ENCODE measurements at places on chromosomes 3 and 15.

DNA sequence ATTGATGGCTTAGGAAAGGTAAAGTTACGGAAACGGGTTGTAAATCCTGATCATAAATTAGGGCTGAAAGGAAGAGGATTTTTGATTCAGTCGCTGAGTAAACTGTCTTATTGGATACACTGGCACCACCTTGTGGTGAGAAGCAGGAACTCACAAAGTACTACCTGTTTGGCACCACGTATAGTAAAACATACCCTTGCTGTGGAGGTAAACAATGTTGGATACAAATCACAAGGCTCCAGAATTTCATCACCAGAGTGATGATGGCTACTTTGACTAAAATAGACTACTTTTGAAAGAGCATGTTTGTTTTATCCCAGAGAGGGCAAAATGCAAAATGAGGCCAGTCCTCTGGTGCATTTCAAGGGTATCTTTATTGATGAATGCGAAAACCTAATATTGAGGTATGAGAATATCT is 216.9 kb downstream of the IGSF11 start:
- DNase-seq: peak; percentile 4

GRCh38 chr3:46460051-46460450 is 4.7 kb downstream of the LTF start:
- no peak for DNase-seq

GRCh38 chr3:128619146-128619890 is 31.3 kb downstream of the RPN1 start:
- no peak for DNase-seq

GRCh38 chr3:113556316-113556945 is 24.1 kb downstream of the SIDT1 start:
- DNase-seq: no peak

- no peak for DNase-seq
These were observed 79.3 kb downstream of the EEFSEC start for GRCh38 chr3:128232376-128233178.

Data from stimulated activated CD4-positive, alpha-beta T cell treated with anti-CD3 and anti-CD28 coated beads, Interleukin-12 subunit alpha, Interleukin-12 subunit beta, amount 100 ng/mL, for 4 hours (primary cell).